PC-3 (cell line): ENCODE measurements at places on chromosomes 12 and 14. TPM values are rescaled to one million over a fixed set of nuclear protein-coding genes. Genes with fewer than 3 reads are reported as not detected.

The HCAR2 gene
- 0.17 TPM in 1 of 2 replicates, not detected in the other for total RNA-seq

The CCDC197 gene
- not detected in 2 replicates for total RNA-seq

The BAZ2A gene
- 33.8 and 43.0 TPM in 2 replicates for total RNA-seq

The ACAD10 gene
- total RNA-seq, result 21.8 and 27.4 TPM in 2 replicates

The APPL2 gene
- 36.2 and 42.2 TPM in 2 replicates for total RNA-seq

The DICER1 gene
- 29.9 and 36.3 TPM in 2 replicates for total RNA-seq

The NFATC4 gene
- 11.5 and 15.1 TPM in 2 replicates for total RNA-seq

The NRXN3 gene
- 1.1 and 1.7 TPM in 2 replicates for total RNA-seq

The GCN1 gene
- total RNA-seq, result 254 and 334 TPM in 2 replicates

The IFI27 gene
- 4.3 TPM in 1 of 2 replicates, not detected in the other for total RNA-seq

The RNASE7 gene
- not detected in 2 replicates for total RNA-seq

The SCN8A gene
- 10.7 and 12.7 TPM in 2 replicates for total RNA-seq

The ANKRD33 gene
- not detected in 2 replicates for total RNA-seq

The RAD51AP1 gene
- 15.9 and 24.7 TPM in 2 replicates for total RNA-seq
